ENCODE measurements at places on chromosomes 6 and 20. TPM values are rescaled to one million over a fixed set of nuclear protein-coding genes. Genes with fewer than 3 reads are reported as not detected.

ENTPD6 gene
- total RNA-seq = 108 TPM

RSPH9 gene
- total RNA-seq = 0.28 TPM

RAMACL gene
- total RNA-seq = 0.13 TPM

RAB32 gene
- 61.5 TPM for total RNA-seq

LY6G6D gene
- total RNA-seq = not detected

COL12A1 gene
- 10.4 TPM for total RNA-seq

NHLRC1 gene
- total RNA-seq = 2.1 TPM

BPIFA1 gene
- not detected for total RNA-seq

EGFL8 gene
- 11.1 TPM for total RNA-seq

KCNB1 gene
- total RNA-seq = 11.1 TPM

PHACTR3 gene
- 0.10 TPM for total RNA-seq

KIAA1755 gene
- total RNA-seq = 0.08 TPM

DNA sequence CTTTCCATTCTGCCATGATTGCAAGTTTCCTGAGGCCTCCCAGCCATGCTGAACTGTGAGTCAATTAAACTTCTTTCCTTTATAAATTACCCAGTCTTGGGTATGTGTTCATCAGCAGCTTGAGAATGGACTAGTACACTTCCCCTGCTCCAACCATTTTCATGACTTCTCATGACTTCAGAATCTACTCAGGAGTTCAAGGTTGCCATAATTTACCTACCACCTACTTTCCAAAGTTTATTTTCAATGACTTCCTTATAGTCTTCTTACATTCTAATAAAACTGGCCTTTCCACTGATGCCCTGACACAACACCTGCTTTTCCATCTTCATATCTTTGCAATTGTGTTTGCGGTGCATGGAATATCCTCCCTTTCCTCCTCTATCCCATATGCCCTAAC, 31.2 kb upstream of the PKIB start:
- H3K27me3 ChIP-seq = no peaks in the 10 kb centered on the region
- no peak for DNase-seq
- no peaks in the 10 kb centered on the region for H3K4me1 ChIP-seq
- no peak overlapping the region for H3K4me3 ChIP-seq
- H3K36me3 ChIP-seq = no peaks in the 10 kb centered on the region
- no peak overlapping the region for H3K27ac ChIP-seq

- H3K4me3 ChIP-seq = no peak overlapping the region
- no peaks in the 10 kb centered on the region for H3K4me1 ChIP-seq
- H3K27ac ChIP-seq = no peak overlapping the region
- no peak for DNase-seq
Observed at GRCh38 chr6:140178520-140178919, 804.1 kb upstream of the CITED2 start.

DNA sequence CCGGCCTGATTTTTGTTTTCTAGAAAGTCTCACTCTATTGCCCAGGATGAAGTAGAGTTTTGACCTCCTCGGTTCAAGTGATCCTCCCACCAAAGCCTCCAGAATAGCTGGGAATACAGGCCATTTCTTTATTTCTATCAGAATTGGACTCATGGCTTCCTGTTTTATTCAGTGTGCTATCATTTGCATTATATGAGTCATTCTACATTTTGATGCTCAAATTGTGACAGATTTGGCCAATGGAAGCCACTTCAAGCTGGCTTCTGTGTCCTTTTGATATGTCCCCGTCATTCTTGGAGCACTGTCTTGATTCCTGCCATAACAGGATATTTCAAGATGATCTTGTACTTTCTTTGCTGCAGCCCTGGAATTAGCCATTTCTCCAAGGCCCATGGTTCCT, 75.1 kb downstream of the CNBD2 start:
- H3K27ac ChIP-seq = no peak overlapping the region
- no peaks in the 10 kb centered on the region for H3K4me1 ChIP-seq
- no peak overlapping the region for H3K4me3 ChIP-seq
- no peak for DNase-seq
- H3K36me3 ChIP-seq = no peaks in the 10 kb centered on the region

- H3K36me3 ChIP-seq = no peaks in the 10 kb centered on the region
- no peaks in the 10 kb centered on the region for H3K27me3 ChIP-seq
- H3K27ac ChIP-seq = peak overlapping the region; percentile 88
- DNase-seq = no peak
- H3K4me1 ChIP-seq = peaks cover 15% of the 10 kb centered on the region
Observed at GRCh38 chr6:77454386-77454785, 8.9 kb downstream of the HTR1B start.

- H3K27me3 ChIP-seq = no peaks in the 10 kb centered on the region
- no peak overlapping the region for H3K27ac ChIP-seq
- no peaks in the 10 kb centered on the region for H3K36me3 ChIP-seq
- no peaks in the 10 kb centered on the region for H3K4me1 ChIP-seq
Observed at GRCh38 chr20:4070323-4071177, 55.2 kb upstream of the RNF24 start.

DNA sequence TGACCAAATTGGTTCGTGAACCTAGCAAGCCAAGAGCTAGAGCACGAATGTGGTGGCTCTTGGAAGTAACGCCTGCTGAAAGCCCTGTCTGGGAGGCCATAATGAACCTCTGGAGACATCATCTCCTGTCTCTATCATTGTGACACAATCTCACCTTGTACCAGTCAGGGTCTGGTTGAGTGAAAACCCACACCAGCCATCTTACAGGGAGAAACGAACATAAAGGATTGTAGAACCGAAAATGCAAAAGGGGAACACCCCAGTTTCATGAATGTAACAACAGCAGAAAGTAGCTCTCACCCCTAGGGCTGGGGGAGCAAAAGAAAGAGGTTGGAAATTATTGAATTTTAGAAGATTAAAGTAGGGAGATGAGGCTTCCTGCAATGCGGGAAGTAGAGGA, 50.9 kb upstream of the TAB2 start:
- H3K27me3 ChIP-seq = 0 out of 2 replicates have a peak, but pooled peaks cover 2% of the 10 kb centered on the region
- no peaks in the 10 kb centered on the region for H3K4me1 ChIP-seq
- no peaks in the 10 kb centered on the region for H3K36me3 ChIP-seq

DNA sequence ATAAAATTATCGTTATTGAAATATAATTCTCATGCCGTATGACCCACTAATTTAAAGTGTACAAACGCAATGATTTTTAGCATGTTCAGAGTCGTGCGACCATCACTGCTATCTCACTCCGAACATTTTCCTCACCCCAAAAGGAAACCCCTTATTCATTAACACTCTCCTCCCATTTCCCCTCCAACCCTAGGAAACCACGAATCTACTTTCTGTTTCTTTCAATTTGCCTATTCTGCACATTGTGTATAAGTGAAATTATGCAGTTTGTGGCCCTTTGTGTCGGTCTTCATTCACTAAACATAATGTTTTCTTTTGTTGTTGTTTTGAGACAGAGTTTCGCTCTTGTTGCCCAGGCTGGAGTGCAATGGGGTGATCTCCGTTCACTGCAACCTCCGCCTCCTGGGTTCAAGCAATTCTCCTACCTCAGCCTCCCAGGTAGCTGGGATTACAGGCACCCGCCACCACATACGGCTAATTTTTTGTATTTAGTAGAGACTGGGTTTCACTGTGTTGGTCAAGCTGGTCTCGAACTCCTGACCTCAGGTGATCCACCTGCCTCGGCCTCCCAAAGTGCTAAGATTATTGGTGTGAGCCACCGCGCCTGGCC, 99.7 kb upstream of the ZNF217 start:
- peak overlapping the region; percentile 85 for H3K27ac ChIP-seq
- H3K4me3 ChIP-seq = no peak overlapping the region
- no peak for DNase-seq

GRCh38 chr20:1225783-1226654, at the start of gene RAD21L1:
Gene RAD21L1, plus strand, starts transcription at chr20:1226044. Its CDS starts 2,410 bp downstream, at chr20:1228454.
- no peaks in the 10 kb centered on the region for H3K36me3 ChIP-seq
- peak within 1 kb of the TSS; percentile 77 for H3K4me3 ChIP-seq
- H3K27me3 ChIP-seq = peaks cover 3% of the 10 kb centered on the region
- no peak for DNase-seq
- peak within 1 kb of the TSS; percentile 66 for H3K27ac ChIP-seq

- H3K27ac ChIP-seq = no peak overlapping the region
- H3K27me3 ChIP-seq = no peaks in the 10 kb centered on the region
- no peak overlapping the region for H3K4me3 ChIP-seq
- H3K4me1 ChIP-seq = peaks cover 32% of the 10 kb centered on the region
Observed at GRCh38 chr6:4781426-4781825, 5.2 kb downstream of the CDYL start.

GRCh38 chr6:12232339-12232738, 57.8 kb upstream of the EDN1 start:
- H3K36me3 ChIP-seq = no peaks in the 10 kb centered on the region
- H3K27ac ChIP-seq = no peak overlapping the region
- no peaks in the 10 kb centered on the region for H3K27me3 ChIP-seq
- H3K4me3 ChIP-seq = no peak overlapping the region
- H3K4me1 ChIP-seq = 0 out of 2 replicates have a peak, but pooled peaks cover 4% of the 10 kb centered on the region

DNA sequence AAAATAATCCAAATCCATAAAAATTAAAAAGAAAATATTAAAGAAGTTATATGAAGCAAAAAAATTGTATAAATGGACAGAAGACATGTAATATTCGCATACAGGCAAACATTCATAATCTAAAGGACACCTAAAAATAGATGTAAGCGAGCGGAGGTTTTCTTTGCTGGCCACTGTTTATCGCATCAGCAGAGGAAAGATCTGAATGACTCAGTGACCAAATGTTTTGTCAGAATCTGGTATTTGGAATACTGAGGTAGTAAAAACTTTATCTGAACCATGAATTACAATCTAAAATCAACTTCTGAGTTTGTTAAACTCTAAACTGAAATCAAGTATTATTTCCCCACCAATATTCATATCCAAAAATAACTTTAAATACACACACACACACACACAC, 7.8 kb downstream of the TSPYL4 start:
- H3K27ac ChIP-seq = no peak overlapping the region
- H3K36me3 ChIP-seq = 0 out of 2 replicates have a peak, but pooled peaks cover 5% of the 10 kb centered on the region
- no peak for DNase-seq
- H3K4me3 ChIP-seq = no peak overlapping the region
- peaks cover 5% of the 10 kb centered on the region for H3K4me1 ChIP-seq
- H3K27me3 ChIP-seq = no peaks in the 10 kb centered on the region

- no peaks in the 10 kb centered on the region for H3K36me3 ChIP-seq
- H3K4me3 ChIP-seq = no peak overlapping the region
- H3K27me3 ChIP-seq = no peaks in the 10 kb centered on the region
Observed at GRCh38 chr6:83952830-83953229, 80.7 kb upstream of the MRAP2 start.

- H3K27ac ChIP-seq = no peak overlapping the region
- no peaks in the 10 kb centered on the region for H3K4me1 ChIP-seq
- no peaks in the 10 kb centered on the region for H3K36me3 ChIP-seq
- no peaks in the 10 kb centered on the region for H3K27me3 ChIP-seq
- no peak for DNase-seq
Observed at GRCh38 chr6:106046116-106046853, 39.9 kb upstream of the PRDM1 start.

DNA sequence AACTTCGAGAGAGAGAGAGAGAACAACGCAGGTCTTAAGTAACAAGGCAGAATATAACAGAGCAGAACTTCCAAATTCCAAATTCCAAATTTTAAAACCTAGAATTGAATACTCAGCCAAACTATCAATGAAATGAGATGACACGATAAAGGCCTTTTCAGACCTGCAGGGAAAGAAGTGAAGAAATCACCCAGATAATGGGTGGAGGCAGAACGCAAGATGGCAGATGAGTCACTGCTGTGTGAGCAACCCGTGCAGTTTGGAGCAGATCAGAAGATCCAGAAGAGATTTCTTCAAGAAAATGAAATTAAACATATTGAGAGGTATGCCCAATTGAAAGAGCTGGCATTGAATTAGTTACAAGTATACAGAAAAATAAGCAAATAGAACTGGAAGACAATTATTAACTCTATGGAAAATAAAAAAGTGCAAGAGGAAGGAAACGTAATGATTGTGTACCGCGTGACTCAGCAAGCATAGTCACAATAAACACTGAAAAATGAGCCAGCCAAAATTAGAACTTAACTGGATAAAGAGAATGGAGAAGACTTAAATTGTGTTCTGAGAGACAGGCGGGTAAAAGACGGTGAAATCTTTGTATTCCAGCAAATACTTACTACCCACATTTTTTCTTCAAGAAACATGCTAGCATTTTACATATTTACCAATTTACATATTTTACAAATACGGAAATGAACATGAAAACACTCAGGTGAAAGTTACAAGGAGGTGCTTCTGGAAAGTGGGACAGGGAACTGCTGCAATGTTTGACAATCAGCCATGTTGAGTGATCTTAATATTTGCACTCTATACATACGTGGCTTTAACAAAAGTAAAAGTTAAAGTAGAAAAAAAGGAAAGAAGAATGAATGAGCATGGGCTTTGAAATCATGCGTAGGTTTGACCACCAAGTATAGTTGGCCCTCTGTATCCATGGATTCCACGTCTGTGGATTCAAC, 87.9 kb upstream of the CDYL start:
- H3K4me3 ChIP-seq = peak overlapping the region; percentile 42
- H3K27me3 ChIP-seq = no peaks in the 10 kb centered on the region
- DNase-seq = peak; percentile 83
- H3K27ac ChIP-seq = peak overlapping the region; percentile 57
- 0 out of 2 replicates have a peak, but pooled peaks cover 3% of the 10 kb centered on the region for H3K4me1 ChIP-seq

DNA sequence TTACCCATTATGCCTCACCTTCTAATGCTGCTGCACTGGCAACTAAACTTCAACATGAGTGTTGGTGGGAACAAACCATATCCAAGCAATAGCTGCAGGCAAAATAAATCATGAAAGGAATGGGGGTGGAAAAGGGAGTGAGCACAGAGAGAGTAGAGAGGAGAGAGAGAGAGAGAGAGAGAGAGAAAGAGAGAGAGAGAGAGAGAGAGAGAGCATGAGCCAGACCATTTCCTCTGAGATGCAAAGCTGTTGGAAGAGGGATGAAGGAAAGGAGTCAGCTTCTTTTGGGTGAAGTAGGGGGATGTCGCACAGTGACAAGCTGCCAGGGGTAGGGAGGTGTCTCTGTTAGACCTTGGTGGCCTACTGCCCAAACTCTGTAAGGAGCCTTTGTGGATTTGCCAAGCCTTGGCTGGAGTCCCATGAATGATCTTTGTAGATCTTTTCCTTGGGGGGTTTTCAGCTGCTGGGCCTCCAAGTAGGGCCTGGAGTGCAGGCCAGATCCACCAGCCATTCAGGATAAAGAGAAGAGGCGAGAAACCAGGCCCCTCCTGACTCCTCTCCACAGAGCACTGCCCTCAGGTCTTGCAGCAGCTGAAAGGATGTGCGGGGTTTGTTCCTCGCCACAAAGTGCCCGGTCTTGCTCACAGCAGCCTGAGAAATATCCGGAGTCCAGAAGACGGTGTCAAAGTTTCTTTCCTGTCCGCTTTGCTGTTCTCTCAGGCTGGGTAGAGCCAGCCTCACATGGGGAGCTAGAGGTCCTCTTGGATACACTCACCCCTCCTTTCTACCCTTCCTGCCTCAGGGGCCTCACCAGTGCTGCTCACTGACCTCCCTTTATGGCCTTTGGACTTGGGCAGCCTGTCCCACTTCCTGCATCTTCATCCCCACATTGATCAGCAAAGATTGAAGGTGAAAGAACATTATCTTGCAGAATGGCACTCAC, 17.8 kb downstream of the BTBD3 start:
- no peak overlapping the region for H3K27ac ChIP-seq
- H3K36me3 ChIP-seq = no peaks in the 10 kb centered on the region
- no peak overlapping the region for H3K4me3 ChIP-seq
- no peaks in the 10 kb centered on the region for H3K27me3 ChIP-seq
- no peak for DNase-seq

GRCh38 chr20:6704132-6704861, 63.2 kb upstream of the BMP2 start:
- H3K27me3 ChIP-seq = no peaks in the 10 kb centered on the region
- no peaks in the 10 kb centered on the region for H3K36me3 ChIP-seq
- no peaks in the 10 kb centered on the region for H3K4me1 ChIP-seq
- H3K27ac ChIP-seq = no peak overlapping the region

Measured in Panc1 (cell line).